Anterior cingulate cortex (tissue), 58 donors: ENCODE measurements at places on chromosomes 1 and 21.

- DNase-seq, result no peak
These were observed 1912.9 kb downstream of the MRPL39 start for GRCh38 chr21:23694390-23694789.

- DNase-seq, result no peak
These were observed 56.7 kb downstream of the ARHGAP29 start for GRCh38 chr1:94180650-94181049.

DNA sequence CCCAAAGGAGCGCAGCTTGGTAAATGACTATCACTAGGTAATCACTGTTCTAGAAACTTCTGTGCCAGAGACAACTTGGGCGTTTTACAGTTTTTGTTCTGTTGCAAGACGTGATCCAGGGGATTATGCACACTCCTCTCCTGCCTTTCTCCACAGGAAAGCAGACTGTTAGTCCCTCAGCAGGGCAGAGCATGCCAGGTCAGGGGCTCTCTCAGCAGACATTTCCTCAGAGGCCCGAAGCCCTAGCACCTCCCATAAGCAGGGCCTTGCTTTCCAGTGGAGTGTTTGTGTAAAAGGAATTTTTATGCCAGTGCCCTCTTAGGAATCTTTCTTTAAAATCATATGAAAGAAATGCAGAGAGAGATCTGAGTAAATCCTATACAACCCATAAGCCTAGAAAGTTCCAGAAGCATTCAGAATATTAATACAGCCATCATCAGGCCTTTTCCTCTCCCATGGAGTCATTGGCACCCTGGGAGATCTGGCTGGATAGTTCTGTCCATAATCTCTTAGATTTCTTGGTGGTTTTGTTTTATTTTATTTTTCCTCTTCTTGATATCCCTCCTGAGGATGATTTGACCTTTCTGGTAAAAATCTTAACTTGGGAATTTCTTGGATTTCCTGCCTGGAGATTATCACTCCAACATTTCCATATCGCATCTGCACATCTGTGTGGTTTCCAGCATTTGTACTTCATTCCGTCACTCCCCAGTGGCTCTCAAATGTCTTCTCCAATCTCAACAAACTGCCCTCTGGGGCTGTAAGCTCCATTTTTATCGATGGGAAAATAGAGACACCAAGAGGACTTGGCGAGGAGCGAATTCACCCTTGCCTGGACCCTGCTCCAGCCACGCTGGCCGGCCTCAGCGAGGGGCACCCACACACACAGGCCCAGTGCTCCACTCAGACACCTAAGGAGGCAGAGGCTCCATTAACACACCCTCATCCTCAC lies 116.1 kb downstream of the PSMG1 start:
- no peak for DNase-seq

DNA sequence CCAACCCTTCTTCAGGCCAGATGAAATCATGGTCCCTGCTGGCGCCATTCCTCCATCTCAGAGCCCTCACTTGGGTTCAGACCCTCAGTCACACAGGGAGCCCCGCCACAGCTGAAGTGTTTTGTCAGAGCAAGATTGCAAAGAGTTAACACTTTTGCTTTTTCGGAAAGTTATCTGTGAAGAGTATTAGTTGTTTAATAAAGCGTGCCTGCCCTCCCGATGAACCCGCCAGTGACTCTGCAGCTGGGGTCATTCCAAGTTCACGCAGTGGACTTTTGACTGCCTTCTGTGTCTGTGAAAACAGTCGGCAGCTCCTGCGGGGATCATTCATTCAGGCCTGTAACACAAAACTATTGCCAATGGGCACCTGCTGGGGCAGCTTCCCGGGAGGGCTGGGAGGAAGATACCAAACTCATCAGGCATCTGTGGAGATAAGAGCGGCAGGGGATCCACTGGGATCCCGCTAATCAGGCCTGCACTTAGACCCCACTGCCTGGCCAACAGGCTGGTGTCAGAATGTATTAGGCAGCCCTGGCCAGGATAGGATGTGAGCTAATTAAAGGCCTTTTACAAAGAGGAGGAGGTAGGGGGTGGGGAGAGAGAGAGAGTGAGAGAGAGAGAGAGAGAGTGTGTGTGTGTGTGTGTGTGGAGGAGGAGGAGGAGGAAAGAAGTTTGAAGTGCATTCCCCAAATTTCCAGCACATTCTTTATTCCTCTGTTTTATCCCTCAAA lies 184.5 kb downstream of the DHRS3 start:
- no peak for DNase-seq

GRCh38 chr1:247274605-247275256 lies 18.9 kb downstream of the VN1R5 start:
- DNase-seq, result no peak

- peak; percentile 52 for DNase-seq
These were observed 1.3 kb downstream of the CNN3 start for GRCh38 chr1:94925561-94926125.

DNA sequence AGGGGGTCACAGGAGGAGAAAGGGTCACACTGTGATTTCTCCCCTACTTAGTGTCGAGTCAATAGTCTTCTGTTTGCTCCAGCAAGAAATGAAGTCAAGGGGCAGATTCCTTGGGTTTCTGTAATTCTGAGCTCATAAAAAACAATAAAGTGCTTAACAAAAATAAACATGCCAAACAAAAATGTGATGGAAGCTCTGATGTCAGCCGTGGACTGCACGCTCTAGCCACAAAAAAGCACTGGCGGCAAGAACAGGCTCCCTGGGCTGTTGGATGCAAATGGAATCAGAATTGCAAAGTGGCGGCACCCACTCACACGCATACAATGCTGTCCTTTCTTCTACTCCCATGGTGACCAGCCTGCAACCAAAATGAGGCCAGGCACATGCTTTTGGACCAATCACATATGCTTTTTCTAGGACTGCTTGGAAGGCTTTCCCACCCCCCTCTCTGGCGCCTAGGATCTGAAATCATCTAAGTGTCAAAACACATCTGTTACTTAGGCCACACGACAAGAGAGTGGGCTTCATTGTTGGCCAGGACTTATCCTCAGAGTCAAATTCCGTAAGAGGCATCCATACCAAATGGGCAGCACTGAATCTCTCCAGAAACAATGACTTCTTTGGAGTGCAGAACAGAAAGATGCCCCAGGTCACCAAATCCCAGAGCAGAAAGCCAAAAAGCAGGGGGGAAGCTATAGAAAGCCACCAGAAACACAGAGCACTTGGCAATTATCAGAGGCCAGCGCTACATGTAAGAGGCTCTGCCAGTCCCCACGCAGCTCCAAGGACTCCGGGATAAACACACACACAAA lies 9.2 kb downstream of the C1orf198 start:
- DNase-seq, result peak; percentile 62

GRCh38 chr1:119613769-119614720 lies 34.0 kb downstream of the ZNF697 start:
- peak; percentile 61 for DNase-seq

DNA sequence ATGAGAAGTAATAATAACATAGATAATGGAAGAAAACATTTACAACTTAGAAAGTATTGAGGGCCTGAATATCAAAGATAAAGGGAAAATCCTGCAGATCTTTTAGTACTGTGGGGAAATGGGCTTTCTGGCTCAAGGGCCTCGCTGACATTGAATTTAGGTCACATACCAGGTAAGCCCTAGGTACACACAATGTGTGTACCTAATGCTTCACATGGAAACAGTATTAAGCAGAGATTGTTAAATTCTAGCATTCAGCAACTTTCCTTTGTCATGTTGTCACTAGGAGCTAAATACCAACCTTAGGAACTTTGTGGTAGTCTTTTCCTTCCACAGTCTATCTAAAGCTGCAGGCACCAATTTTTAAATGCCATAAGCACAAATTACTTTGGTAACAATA lies 49.7 kb downstream of the ODF2L start:
- no peak for DNase-seq

- no peak for DNase-seq
These were observed 26.4 kb downstream of the QSOX1 start for GRCh38 chr1:180181048-180181447.

GRCh38 chr1:40224040-40224439 lies 23.7 kb upstream of the TMCO2 start:
- DNase-seq, result no peak

GRCh38 chr1:175887981-175888428 lies 144.6 kb upstream of the TNR start:
- peak; percentile 65 for DNase-seq

DNA sequence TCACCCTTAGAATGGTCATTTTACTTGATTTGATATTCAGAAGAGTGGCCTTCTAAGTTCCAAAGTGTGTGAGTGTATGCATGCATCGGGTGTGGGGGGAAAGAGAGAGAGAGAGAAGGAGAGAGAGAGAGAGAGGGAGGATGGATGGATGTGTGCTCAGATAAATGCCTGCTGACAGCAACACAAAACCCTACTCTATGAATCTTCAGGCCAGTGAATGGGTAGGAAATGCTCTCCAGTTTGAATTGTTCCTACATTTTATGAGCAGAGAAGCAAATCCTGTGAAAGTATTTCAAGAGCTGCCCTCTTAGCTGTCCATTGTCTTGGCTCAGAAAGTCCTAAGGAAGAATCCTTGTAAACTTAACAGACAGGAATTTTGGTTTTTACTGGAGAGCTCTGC lies 7.4 kb downstream of the JAM2 start:
- DNase-seq, result no peak

DNA sequence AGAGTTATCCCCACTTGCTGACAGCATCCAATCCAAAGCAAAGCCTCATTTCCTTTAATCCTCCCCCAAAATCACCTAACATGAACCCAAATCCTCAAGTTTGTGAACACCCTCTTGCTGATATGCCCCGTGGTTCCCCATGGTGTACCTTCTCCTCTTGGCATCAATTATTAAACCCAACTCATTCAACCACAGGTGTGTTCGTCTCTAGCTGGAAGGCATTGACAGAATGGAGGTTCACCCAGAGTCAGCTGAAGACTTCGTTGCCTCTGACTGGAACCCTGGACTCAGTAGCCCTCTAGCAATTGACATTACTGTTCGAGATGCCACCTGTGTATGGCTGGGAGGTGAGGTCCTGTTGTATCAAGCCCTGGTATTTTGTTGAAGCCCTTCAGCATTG lies 22.8 kb downstream of the SLC30A10 start:
- no peak for DNase-seq

DNA sequence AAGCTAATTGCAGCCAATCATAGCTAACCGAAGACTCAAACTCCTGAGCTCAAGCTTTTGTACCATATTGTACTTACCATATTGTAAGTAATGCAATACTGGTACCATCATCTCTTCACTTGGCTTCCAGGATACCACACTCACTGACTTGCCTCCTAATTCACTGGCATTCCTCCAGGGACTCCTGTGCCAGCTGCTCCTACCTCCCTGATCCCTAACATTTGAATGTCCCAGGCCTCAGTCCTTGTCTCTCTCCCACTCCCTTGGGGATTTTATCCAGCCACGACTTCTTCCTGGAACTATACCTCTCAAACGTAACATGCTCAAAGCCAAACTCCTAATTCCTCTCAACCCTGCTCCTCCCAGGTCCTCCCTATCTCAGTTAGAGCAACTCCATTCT lies 33.8 kb downstream of the USP48 start:
- no peak for DNase-seq

DNA sequence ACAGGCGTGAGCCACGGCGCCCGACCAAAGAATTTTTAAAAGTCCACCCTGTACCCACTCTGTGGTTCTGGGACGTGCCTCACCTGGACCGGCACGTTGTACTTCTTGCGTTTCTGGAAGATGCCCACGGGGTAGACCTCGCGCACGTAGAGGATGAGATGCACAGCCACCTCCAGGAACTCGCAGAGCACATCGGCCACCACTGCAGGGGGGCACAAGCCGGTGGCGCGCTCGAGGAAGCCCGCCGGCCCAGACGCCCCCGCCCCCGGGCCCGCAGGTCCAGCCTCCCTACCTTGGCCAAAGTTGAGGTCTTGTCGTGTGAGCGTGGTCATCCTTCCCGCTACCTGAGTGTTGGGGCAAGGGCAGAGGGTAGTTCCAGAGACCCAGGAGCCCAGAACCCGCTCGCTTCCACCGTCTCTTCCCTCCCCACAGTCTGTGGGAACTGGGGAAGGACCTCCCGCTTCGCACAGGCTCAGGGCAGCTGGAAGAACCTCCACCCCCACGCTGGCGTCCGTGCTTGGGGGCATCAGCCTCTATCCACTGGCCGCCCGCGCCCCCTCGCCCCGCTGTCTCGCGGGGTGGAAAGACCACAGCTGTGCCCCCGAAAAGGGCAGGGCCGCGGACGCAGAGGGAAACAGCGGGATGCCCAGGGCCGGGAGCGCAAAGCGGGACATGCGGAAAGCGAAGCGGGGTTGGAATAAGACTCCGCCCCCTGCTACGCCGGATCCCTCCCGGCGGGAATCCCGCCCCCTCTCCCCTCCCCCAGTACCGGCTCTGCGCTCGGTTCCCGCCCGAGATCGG lies 478 bp downstream of the MAD2L2 start:
- no peak for DNase-seq

DNA sequence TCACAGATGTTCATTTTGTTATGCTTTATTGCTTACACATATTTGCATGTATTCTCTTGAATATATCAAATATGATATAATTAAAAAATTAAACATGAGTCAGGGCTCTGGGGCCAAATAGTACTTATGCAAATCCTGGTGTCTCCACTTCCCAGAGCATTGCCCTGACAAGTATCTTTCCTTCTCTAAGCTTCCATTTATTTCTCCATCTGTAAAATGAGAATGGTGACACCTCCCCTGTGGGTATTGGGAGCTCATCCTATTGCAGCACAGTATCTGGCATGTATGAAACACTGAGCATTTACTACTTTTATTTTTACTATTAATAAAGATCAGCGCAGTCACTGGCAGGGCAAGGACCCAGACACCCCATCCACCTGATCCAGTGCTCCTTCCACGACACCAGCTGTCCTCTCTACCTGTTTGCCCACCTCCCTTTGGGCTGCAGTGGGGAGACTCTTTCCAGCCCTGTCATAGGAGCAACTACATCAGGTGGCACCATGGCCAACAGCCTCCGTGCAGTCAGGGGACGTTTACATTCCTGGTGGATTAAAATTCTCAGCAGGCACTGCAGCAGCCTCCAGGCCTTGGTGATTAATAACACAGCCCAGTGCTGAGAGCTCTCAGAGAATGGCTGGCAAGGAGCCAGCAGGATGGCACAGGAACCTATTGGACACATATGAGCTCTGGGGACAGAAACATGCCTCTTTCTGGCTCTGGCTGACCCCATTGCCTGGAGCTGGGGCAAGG lies 113.0 kb downstream of the DMRTB1 start:
- no peak for DNase-seq

- DNase-seq, result no peak
These were observed 156.5 kb downstream of the HLX start for GRCh38 chr1:221035662-221036153.

- DNase-seq, result no peak
These were observed 39.6 kb downstream of the PAX7 start for GRCh38 chr1:18670121-18670867.

- no peak for DNase-seq
These were observed 60.7 kb upstream of the ITPKB start for GRCh38 chr1:226799634-226800281.
